K562 (cell line): ENCODE measurements at places on chromosomes 1 and 21.

GRCh38 chr1:89523572-89524368 is 859 bp upstream of the LRRC8B start:
- H3K4me1 ChIP-seq, result peaks cover 28% of the 10 kb centered on the region
- no peaks in the 10 kb centered on the region for H3K27me3 ChIP-seq
- H3K36me3 ChIP-seq, result peaks cover 21% of the 10 kb centered on the region
- DNase-seq, result peak; percentile 85

DNA sequence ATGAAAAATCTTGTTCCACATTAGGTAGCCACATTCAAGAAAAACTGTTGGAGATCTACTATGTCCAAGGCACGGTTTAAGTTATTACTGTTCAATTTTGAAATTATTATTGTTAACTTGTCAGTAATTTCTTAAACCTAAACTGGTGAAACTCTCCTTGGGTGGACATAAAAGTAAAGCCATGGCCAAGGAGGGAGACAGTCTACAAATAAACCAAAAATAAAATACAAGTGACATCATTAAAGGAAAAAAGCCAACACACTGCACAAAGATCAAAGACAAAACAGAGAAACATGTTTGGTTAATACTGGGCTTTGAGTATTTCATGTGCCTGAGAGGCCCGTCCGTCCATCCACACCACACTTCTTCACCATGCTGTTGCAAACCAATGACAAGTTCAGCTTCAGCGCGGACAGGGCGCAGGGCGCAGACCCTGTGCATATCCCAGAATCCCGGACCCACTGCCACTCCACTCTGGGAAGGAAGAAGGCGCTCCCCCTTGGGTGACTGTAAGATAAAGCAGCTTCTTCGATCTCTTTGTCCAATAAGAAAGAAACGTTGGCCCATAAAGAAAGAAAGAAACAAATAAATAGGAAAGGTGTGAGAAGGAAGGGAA is 918 bp upstream of the RASAL2 start:
- H3K27ac ChIP-seq, result no peak overlapping the region; the same call in 2 of the 3 replicates
- H3K4me1 ChIP-seq, result peaks cover 4% of the 10 kb centered on the region; the same call in 2 of the 3 replicates
- DNase-seq, result peak; percentile 51
- no peaks in the 10 kb centered on the region for H3K36me3 ChIP-seq
- H3K27me3 ChIP-seq, result peaks cover 6% of the 10 kb centered on the region; the same call in 1 of the 3 replicates

GRCh38 chr1:56017336-56017735 is 562.0 kb downstream of the PLPP3 start:
- H3K36me3 ChIP-seq, result no peaks in the 10 kb centered on the region
- H3K4me1 ChIP-seq, result no peaks in the 10 kb centered on the region
- no peak for DNase-seq
- no peaks in the 10 kb centered on the region for H3K27me3 ChIP-seq
- no peak overlapping the region for H3K27ac ChIP-seq

GRCh38 chr1:205988585-205988995 is 14.6 kb downstream of the RAB7B start:
- H3K4me1 ChIP-seq, result no peaks in the 10 kb centered on the region; the same call in 2 of the 3 replicates
- H3K4me3 ChIP-seq, result no peak overlapping the region
- H3K36me3 ChIP-seq, result no peaks in the 10 kb centered on the region
- H3K27me3 ChIP-seq, result peaks cover 55% of the 10 kb centered on the region

- H3K27ac ChIP-seq, result no peak overlapping the region
- H3K4me3 ChIP-seq, result no peak overlapping the region
- peaks cover 49% of the 10 kb centered on the region for H3K27me3 ChIP-seq
- H3K4me1 ChIP-seq, result peaks cover 24% of the 10 kb centered on the region
These were observed 3.1 kb downstream of the ACTA1 start for GRCh38 chr1:229430761-229431283.

DNA sequence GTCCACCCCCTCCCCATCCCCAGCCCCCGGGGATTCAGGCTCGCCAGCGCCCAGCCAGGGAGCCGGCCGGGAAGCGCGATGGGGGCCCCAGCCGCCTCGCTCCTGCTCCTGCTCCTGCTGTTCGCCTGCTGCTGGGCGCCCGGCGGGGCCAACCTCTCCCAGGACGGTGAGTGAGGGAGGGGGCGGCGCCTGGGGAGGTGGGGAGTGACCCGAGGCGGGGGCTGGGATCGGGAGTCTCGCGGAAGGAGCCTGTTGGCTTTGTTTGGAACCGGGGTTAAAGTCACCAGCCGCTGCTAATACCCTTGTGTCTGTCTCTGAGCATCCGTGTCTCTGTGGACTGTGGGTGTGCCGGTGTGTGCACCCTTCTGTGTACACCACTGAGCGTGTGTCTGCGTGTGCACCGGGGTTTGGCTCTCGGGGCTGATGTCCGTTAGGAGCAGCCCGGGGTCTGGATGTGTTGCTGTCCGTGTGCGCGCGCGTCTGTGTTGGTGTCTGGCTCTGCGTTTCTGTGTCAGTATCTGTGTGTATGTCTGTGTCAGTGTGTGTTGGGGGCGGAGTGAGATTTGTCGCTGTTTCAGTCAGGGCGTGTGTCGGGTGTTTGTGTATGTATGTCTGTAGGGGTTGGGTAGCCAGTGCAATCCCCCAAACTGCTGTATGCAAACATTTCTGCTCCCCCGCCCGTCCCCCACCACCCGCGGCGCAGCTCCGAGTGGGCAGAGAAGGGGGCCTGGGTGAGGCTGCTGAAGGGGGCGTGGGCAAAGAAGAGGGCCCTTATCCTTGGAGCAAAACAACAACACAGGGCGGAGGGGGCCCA is 480 bp downstream of the CADM3 start:
- H3K4me1 ChIP-seq, result 0 out of 2 replicates have a peak, but pooled peaks cover 6% of the 10 kb centered on the region
- H3K4me3 ChIP-seq, result no peak overlapping the region
- DNase-seq, result no peak

DNA sequence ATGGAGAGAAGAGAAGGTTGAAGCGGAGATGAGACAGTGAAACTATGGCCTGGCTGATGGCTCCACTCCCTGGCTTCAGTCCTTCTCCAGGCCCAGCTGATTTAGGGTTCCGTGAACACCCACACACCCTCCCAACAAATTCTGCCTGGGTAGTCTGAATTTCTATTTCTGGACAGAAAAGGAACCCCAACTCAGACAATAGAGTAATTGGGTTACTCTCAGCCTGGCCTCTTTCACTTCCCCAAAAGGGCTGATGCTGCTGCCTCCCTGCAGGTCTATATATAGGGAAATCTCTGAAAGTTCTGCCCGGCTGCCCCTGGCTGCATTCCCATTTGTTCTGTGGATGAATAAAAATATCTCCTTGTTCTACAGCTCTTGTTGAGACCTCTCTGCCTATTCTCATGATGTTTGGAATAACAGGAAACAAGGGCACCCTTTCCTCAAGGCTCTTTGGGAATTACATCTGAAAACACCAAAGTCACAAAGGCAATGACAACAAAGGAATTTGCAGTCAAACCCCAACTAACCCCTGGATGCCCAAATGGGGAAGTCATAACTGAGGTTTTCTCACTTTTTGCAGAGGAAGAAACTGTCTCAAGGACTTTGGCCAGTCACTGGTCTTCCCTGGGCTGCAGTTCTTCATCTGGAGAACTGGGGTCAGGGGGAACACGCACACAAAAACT is 11.4 kb upstream of the ZSCAN20 start:
- H3K4me1 ChIP-seq, result peaks cover 3% of the 10 kb centered on the region; the same call in 1 of the 3 replicates
- peaks cover 28% of the 10 kb centered on the region for H3K27me3 ChIP-seq
- no peaks in the 10 kb centered on the region for H3K36me3 ChIP-seq

DNA sequence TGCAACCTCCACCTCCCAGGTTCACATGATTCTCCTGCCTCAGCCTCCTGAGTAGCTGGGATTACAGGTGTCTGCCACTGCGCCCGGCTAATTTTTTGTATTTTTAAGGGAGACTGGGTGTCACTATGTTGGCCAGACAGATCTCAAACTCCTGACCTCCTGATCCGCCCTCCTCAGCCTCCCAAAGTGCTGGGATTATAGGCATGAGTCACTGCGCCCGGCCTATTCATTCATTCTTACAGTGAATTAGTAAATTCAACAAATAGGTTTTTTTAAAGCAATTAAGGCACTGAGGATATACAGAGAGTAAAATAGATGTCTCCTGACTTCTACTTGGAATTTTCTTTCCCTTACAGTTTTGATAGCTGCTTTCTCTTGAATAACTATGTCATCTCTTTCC is 43.5 kb downstream of the CDC42 start:
- H3K4me3 ChIP-seq, result no peak overlapping the region
- no peak for DNase-seq
- no peak overlapping the region for H3K27ac ChIP-seq
- H3K27me3 ChIP-seq, result no peaks in the 10 kb centered on the region

DNA sequence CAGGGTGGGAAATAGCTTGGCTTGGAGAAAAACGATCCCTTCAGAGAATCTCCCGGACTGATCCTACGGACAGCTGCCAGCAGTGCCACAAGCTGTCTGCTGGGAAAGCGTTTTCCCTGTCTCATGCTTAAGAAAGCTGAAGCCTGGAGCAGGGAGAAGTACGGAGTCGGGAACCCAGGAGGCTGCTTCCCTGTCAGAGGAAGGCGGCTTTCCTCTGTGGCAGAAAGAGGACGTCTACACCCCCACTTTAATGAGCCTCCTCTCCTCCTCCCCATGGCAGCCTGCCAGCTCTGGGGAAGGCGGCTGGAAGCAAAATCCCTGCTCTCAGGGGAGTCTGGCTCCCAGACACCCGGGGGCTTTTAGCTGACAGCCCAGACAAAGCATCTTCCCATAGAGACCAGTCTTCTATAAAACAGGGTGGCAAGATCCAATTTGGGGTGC is 7.3 kb downstream of the KIF21B start:
- H3K4me3 ChIP-seq, result no peak overlapping the region
- DNase-seq, result peak; percentile 53
- H3K27me3 ChIP-seq, result no peaks in the 10 kb centered on the region
- peaks cover 86% of the 10 kb centered on the region for H3K4me1 ChIP-seq
- no peaks in the 10 kb centered on the region for H3K36me3 ChIP-seq

- no peaks in the 10 kb centered on the region for H3K27me3 ChIP-seq
- no peak for DNase-seq
- H3K27ac ChIP-seq, result no peak overlapping the region
- H3K36me3 ChIP-seq, result no peaks in the 10 kb centered on the region
- no peak overlapping the region for H3K4me3 ChIP-seq
These were observed 356.4 kb upstream of the PKN2 start for GRCh38 chr1:88327391-88328267.

DNA sequence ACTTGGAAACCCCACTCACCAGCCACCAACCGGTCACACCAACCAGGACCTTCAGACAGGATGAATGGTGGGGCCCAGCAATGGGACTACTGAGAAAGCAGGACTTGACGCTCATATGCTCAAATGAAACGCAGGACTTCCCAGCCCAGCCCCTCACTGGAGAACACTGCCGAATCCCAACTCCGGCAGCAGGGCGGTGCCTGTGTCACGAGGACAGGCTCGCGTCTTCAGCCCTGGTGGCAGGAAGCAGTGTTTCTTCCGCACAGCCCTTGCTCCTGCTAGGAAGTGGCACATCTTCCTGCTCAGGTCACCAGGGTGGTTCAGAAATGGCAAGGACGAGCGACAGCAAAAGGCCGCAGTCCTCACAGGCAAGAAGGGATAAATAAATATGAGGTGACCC is 38.9 kb downstream of the CD58 start:
- H3K4me1 ChIP-seq, result peaks cover 5% of the 10 kb centered on the region; the same call in 1 of the 3 replicates
- no peak overlapping the region for H3K4me3 ChIP-seq
- no peak overlapping the region for H3K27ac ChIP-seq
- H3K27me3 ChIP-seq, result no peaks in the 10 kb centered on the region
- no peak for DNase-seq
- H3K36me3 ChIP-seq, result peaks cover 40% of the 10 kb centered on the region

GRCh38 chr1:226950316-226950715 is 10.2 kb downstream of the COQ8A start:
- DNase-seq, result no peak
- no peaks in the 10 kb centered on the region for H3K27me3 ChIP-seq
- no peak overlapping the region for H3K4me3 ChIP-seq
- peaks cover under 1% of the 10 kb centered on the region; the same call in 1 of the 3 replicates for H3K4me1 ChIP-seq
- H3K36me3 ChIP-seq, result no peaks in the 10 kb centered on the region

DNA sequence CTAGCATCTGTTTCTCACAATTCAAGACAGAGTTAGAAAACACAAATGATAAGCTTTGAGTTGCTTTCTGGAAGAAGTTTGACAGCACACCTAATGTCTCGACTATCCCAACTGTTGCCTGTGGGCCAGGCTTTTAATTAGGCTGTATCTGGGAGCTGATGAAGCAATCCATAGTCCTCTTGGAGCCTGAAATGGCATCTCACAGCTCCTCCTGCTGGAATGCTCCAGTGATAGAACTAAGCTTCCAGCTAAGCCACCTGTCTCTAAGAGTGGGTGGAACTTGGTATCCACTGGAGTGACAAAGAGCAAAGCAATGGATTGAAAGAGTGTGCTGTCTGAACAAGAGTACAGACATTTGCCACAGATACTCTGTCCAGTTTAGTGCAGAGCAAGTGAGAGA is 605.3 kb upstream of the NR5A2 start:
- no peaks in the 10 kb centered on the region for H3K27me3 ChIP-seq
- H3K27ac ChIP-seq, result no peak overlapping the region
- H3K4me3 ChIP-seq, result no peak overlapping the region
- H3K4me1 ChIP-seq, result no peaks in the 10 kb centered on the region
- no peak for DNase-seq

DNA sequence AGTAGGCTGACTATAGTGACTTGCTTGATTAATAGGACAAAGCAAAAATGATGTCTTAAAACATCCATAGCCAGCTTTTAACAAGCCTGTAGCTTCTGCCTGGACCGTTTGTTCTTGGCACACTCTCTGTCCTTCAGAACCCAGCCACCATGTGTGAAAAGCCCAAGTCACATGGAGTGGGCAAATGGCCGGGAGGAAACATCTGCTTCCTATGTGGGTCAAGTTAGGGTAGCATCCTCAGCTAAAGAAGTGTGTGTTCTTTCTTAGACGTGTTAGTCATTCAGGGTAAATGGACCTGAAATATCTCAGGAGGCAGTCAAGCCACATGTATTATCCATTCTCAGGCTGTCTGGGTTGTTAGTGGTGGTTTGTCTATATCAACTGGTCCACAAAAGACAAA is 23.4 kb downstream of the RD3 start:
- no peaks in the 10 kb centered on the region for H3K36me3 ChIP-seq
- no peaks in the 10 kb centered on the region; the same call in 2 of the 3 replicates for H3K4me1 ChIP-seq
- H3K27ac ChIP-seq, result no peak overlapping the region
- H3K27me3 ChIP-seq, result no peaks in the 10 kb centered on the region; the same call in 2 of the 3 replicates
- DNase-seq, result no peak

- no peak overlapping the region for H3K27ac ChIP-seq
- H3K4me3 ChIP-seq, result no peak overlapping the region
- no peaks in the 10 kb centered on the region for H3K4me1 ChIP-seq
- DNase-seq, result no peak
These were observed 56.9 kb upstream of the PTGS2 start for GRCh38 chr1:186736971-186737685.

GRCh38 chr1:209895709-209896108 is 42.3 kb upstream of the SYT14 start:
- DNase-seq, result no peak
- H3K36me3 ChIP-seq, result no peaks in the 10 kb centered on the region
- no peaks in the 10 kb centered on the region for H3K4me1 ChIP-seq
- no peaks in the 10 kb centered on the region; the same call in 2 of the 3 replicates for H3K27me3 ChIP-seq
- no peak overlapping the region for H3K4me3 ChIP-seq

- H3K36me3 ChIP-seq, result no peaks in the 10 kb centered on the region
- H3K4me3 ChIP-seq, result no peak overlapping the region
- no peaks in the 10 kb centered on the region for H3K4me1 ChIP-seq
- H3K27me3 ChIP-seq, result peaks cover 37% of the 10 kb centered on the region
- no peak for DNase-seq
- no peak overlapping the region for H3K27ac ChIP-seq
These were observed 107.6 kb upstream of the CSF3R start for GRCh38 chr1:36590264-36590663.
